ENCODE measurements at places on chromosomes 12 and 14. TPM values are rescaled to one million over a fixed set of nuclear protein-coding genes. Genes with fewer than 3 reads are reported as not detected.

Gene TEX22
- polyA plus RNA-seq = 0.13 TPM

Gene BBOF1
- polyA plus RNA-seq = 7.5 TPM

Gene CISTR
- not detected for polyA plus RNA-seq

Gene PLEKHA5
- polyA plus RNA-seq = 31.0 TPM

Gene CCDC197
- polyA plus RNA-seq = not detected

Gene MGP
- 596 TPM for polyA plus RNA-seq

Gene KLRF1
- polyA plus RNA-seq = 0.34 TPM

Gene SYNE2
- polyA plus RNA-seq = 33.5 TPM
